ENCODE measurements at places on chromosomes 6 and 20. TPM values are rescaled to one million over a fixed set of nuclear protein-coding genes. Genes with fewer than 3 reads are reported as not detected.
A peak's percentile ranks its signal among the peaks of the same experiment; 100 is the strongest.

Gene ENPP4
- total RNA-seq, result 6.9 TPM

Gene GNAS-AS1
- total RNA-seq, result 2.5 TPM

Gene COL11A2
- total RNA-seq, result 2.5 TPM

Gene AGER
- total RNA-seq, result 48.0 TPM

Gene TRIM27
- 51.1 TPM for total RNA-seq

Gene WFDC12
- total RNA-seq, result not detected

- H3K27me3 ChIP-seq, result no peaks in the 10 kb centered on the region
- no peak overlapping the region for H3K27ac ChIP-seq
- no peak for DNase-seq
- H3K4me3 ChIP-seq, result no peak overlapping the region
- H3K36me3 ChIP-seq, result peaks cover 9% of the 10 kb centered on the region
- peaks cover 14% of the 10 kb centered on the region for H3K4me1 ChIP-seq
Measured at GRCh38 chr6:44784195-44784594, 396.7 kb downstream of the CDC5L start.

- no peaks in the 10 kb centered on the region for H3K36me3 ChIP-seq
- no peak overlapping the region for H3K4me3 ChIP-seq
- no peak for DNase-seq
- H3K27me3 ChIP-seq, result peaks cover 7% of the 10 kb centered on the region
- peaks cover 35% of the 10 kb centered on the region for H3K4me1 ChIP-seq
- H3K27ac ChIP-seq, result no peak overlapping the region
Measured at GRCh38 chr6:118740372-118740771, 89.0 kb upstream of the CEP85L start.

DNA sequence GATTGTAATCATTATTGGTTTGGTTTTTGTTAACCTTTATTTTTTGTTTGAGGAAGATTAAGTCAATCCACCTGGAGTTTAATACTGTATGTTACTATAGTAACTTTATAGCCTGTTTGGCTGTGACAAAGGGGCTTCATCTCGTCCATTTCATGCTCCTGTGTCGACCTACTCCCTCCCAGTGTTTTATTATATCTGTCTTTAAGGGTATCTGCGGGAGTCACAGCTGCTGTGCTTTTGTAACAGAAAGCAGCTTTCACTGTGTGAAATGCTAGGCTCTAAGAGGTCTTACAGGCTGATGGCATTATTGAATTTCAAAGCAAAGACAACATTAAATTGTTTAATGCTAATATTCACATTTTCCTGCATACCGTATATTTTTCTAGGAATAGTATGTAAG is 698.0 kb upstream of the POU3F2 start:
- no peak overlapping the region for H3K27ac ChIP-seq
- no peaks in the 10 kb centered on the region for H3K27me3 ChIP-seq
- DNase-seq, result no peak
- no peak overlapping the region for H3K4me3 ChIP-seq
- H3K4me1 ChIP-seq, result no peaks in the 10 kb centered on the region

- DNase-seq, result no peak
- H3K4me3 ChIP-seq, result peak overlapping the region; percentile 73
- H3K27ac ChIP-seq, result peak overlapping the region; percentile 68
Measured at GRCh38 chr6:43383021-43383667, 13.7 kb upstream of the ZNF318 start.

- no peaks in the 10 kb centered on the region for H3K27me3 ChIP-seq
- peak overlapping the region; percentile 97 for H3K27ac ChIP-seq
- peak; percentile 61 for DNase-seq
Measured at GRCh38 chr6:30557683-30557981, 537 bp downstream of the PRR3 start.

GRCh38 chr6:158053377-158054313 is 72.0 kb downstream of the SYNJ2 start:
- H3K4me3 ChIP-seq, result no peak overlapping the region
- H3K4me1 ChIP-seq, result peaks cover 38% of the 10 kb centered on the region
- no peaks in the 10 kb centered on the region for H3K27me3 ChIP-seq
- H3K36me3 ChIP-seq, result peaks cover 3% of the 10 kb centered on the region
- DNase-seq, result no peak

- H3K36me3 ChIP-seq, result peaks cover 8% of the 10 kb centered on the region
- H3K4me1 ChIP-seq, result no peaks in the 10 kb centered on the region
- H3K27me3 ChIP-seq, result no peaks in the 10 kb centered on the region
- no peak overlapping the region for H3K4me3 ChIP-seq
- H3K27ac ChIP-seq, result peak overlapping the region; percentile 19
Measured at GRCh38 chr6:111662072-111662793, 56.6 kb upstream of the TRAF3IP2 start.

GRCh38 chr20:50481741-50482140 is 28.4 kb upstream of the PTPN1 start:
- no peak overlapping the region for H3K4me3 ChIP-seq
- no peak for DNase-seq
- peaks cover 72% of the 10 kb centered on the region for H3K4me1 ChIP-seq
- H3K27ac ChIP-seq, result peak overlapping the region; percentile 60
- no peaks in the 10 kb centered on the region for H3K27me3 ChIP-seq

GRCh38 chr20:50330504-50331313 is 140.1 kb downstream of the CEBPB start:
- no peak for DNase-seq
- no peak overlapping the region for H3K27ac ChIP-seq
- H3K4me1 ChIP-seq, result peaks cover 16% of the 10 kb centered on the region
- H3K27me3 ChIP-seq, result peaks cover 27% of the 10 kb centered on the region
- peaks cover 1% of the 10 kb centered on the region for H3K36me3 ChIP-seq

GRCh38 chr20:51553897-51554486 is 11.5 kb upstream of the NFATC2 start:
- H3K4me1 ChIP-seq, result peaks cover 11% of the 10 kb centered on the region
- peaks cover 31% of the 10 kb centered on the region for H3K27me3 ChIP-seq

DNA sequence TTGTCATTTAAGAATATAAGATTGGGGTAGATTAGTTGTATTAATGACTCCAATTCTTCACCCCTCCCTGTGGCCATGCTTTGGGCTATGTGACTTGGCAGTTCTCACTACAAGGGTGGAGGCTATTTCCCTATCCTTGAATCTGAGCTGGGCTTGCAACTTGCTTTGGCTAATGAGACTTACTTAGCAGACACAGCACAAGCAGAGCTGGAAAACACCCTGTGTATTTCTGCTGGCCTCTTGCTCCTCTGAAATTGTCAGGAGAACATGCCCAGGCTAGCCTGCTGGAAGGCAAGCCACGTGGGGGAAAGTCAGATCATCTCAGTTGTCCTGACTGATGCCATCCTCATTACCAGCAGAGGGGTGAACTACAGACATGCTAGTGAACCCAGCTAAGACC is 126.5 kb upstream of the HDGFL1 start:
- no peak overlapping the region for H3K4me3 ChIP-seq
- H3K27ac ChIP-seq, result no peak overlapping the region
- no peaks in the 10 kb centered on the region for H3K4me1 ChIP-seq
- DNase-seq, result no peak
- no peaks in the 10 kb centered on the region for H3K36me3 ChIP-seq

GRCh38 chr6:97771372-97771771 is 488.4 kb upstream of the MMS22L start:
- H3K36me3 ChIP-seq, result peaks cover 2% of the 10 kb centered on the region
- no peak overlapping the region for H3K4me3 ChIP-seq
- no peaks in the 10 kb centered on the region for H3K27me3 ChIP-seq
- no peaks in the 10 kb centered on the region for H3K4me1 ChIP-seq
- no peak for DNase-seq

- DNase-seq, result no peak
- no peaks in the 10 kb centered on the region for H3K4me1 ChIP-seq
- H3K27me3 ChIP-seq, result no peaks in the 10 kb centered on the region
Measured at GRCh38 chr20:41387444-41387851, 20.8 kb upstream of the EMILIN3 start.

- H3K27ac ChIP-seq, result no peak overlapping the region
- no peak for DNase-seq
- H3K4me1 ChIP-seq, result peaks cover 43% of the 10 kb centered on the region
- no peak overlapping the region for H3K4me3 ChIP-seq
- H3K27me3 ChIP-seq, result no peaks in the 10 kb centered on the region
- peaks cover 7% of the 10 kb centered on the region for H3K36me3 ChIP-seq
Measured at GRCh38 chr20:45343532-45344167, 4.6 kb downstream of the SDC4 start.

GRCh38 chr6:64590965-64591675 is 955.5 kb downstream of the PHF3 start:
- H3K36me3 ChIP-seq, result no peaks in the 10 kb centered on the region
- H3K27me3 ChIP-seq, result no peaks in the 10 kb centered on the region
- no peaks in the 10 kb centered on the region for H3K4me1 ChIP-seq

DNA sequence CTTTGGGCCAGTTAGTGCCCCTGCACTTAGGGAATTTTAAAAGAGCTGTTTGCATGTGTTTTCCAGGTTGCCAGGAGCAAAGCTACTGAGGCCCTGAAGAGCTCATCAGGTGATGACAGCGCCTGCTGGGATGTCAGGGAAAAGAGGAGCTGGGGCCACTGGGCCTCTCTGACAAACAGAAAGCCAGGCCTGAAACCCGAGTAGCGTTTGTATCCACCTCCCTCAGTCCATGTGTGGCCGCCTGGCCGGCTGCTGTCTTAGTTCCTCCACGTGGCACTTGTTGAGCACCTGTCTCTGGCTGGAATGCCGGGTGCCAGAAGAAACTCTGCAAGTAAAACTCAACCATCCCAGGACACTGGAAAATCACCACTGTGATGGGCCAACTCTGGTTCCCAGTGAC is 601.2 kb downstream of the CDH26 start:
- no peak overlapping the region for H3K4me3 ChIP-seq
- no peaks in the 10 kb centered on the region for H3K27me3 ChIP-seq
- no peak overlapping the region for H3K27ac ChIP-seq
- H3K4me1 ChIP-seq, result no peaks in the 10 kb centered on the region

DNA sequence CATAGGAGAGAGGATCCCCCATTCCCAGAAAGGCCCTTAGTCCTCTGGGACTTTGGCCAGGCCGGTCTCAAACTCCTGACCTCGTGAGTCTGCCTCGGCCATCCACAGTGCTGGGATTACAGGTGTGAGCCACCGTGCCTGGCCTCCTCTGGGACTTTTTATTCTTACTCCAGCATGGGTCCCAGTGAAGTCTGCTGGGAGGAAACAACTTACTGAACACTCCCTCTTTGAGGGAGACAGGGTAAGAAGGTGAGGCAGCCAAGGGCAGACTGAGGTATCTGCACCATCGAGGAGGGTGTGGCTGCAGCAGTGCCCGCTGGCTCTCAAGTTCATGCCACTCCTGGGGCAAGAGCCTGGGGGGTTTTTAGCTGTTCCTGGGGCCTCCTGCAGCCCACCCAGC is 2.4 kb downstream of the BAK1 start:
- DNase-seq, result no peak
- peaks cover 15% of the 10 kb centered on the region for H3K36me3 ChIP-seq
- peak overlapping the region; percentile 94 for H3K27ac ChIP-seq
- no peaks in the 10 kb centered on the region for H3K27me3 ChIP-seq
- H3K4me3 ChIP-seq, result peak overlapping the region; percentile 94

GRCh38 chr6:113184736-113185135 is 672.4 kb upstream of the MARCKS start:
- no peak overlapping the region for H3K4me3 ChIP-seq
- no peak for DNase-seq
- no peaks in the 10 kb centered on the region for H3K36me3 ChIP-seq
- H3K27ac ChIP-seq, result no peak overlapping the region
- no peaks in the 10 kb centered on the region for H3K27me3 ChIP-seq
- no peaks in the 10 kb centered on the region for H3K4me1 ChIP-seq

DNA sequence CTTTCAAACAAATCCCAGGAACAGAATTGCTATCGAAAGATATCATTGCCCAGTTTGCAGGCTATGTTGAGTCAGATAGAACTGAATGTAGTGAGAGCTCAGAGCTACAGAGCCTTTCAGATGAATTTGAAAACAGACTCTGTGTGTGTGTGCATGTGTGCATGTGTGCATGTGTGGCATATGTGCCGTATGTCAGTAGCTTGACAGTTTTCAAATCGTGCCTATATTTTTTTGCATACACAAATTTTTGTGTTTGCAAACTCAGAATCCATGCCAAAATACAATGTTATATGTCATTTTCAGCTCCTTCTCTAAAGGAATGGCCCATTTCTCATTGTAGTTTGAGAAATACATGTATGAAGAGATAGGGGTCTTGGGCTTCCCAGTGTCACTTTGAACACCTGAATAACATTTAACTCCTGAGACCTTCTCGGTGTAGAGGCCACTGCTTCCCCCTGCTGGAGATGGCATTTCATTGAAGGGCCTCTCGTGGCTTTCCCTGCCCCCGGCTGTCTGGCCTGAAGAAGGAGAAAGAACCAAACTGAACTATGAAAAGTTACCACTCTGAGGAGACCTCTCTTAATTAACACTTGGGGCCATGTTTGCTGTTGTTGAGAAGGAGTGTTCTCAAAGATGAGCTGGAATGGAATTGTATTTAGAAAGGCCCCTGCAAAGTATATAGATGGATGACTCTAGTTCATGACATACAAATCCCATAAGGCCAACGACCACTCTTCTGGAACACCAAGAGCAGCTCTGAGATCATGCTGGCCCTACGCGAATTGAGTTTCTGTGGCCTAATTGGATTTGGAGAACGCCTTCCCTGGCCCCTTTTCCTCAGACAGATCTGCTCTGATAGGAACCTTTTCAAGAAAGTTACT is 58.7 kb downstream of the VAPB start:
- H3K27ac ChIP-seq, result no peak overlapping the region
- peak; percentile 63 for DNase-seq
- no peaks in the 10 kb centered on the region for H3K27me3 ChIP-seq

- H3K27ac ChIP-seq, result peak overlapping the region; percentile 41
- H3K4me3 ChIP-seq, result peak overlapping the region; percentile 17
- H3K27me3 ChIP-seq, result no peaks in the 10 kb centered on the region
- H3K4me1 ChIP-seq, result peaks cover 76% of the 10 kb centered on the region
- H3K36me3 ChIP-seq, result peaks cover 46% of the 10 kb centered on the region
Measured at GRCh38 chr6:12115492-12115891, 103.4 kb downstream of the HIVEP1 start.

- H3K4me3 ChIP-seq, result no peak overlapping the region
- H3K4me1 ChIP-seq, result peaks cover 41% of the 10 kb centered on the region
- peaks cover 17% of the 10 kb centered on the region for H3K27me3 ChIP-seq
Measured at GRCh38 chr6:11770546-11771466, 7.8 kb downstream of the ADTRP start.

Data from activated T-cell treated with anti-CD3 and anti-CD28 coated beads, Interleukin-2, amount 50 U/mL, for 72 hours (primary cell).